ENCODE measurements at places on chromosomes 13 and 19.

GRCh38 chr19:13401388-13401787, 104.9 kb downstream of the CACNA1A start:
- no peak for DNase-seq

DNA sequence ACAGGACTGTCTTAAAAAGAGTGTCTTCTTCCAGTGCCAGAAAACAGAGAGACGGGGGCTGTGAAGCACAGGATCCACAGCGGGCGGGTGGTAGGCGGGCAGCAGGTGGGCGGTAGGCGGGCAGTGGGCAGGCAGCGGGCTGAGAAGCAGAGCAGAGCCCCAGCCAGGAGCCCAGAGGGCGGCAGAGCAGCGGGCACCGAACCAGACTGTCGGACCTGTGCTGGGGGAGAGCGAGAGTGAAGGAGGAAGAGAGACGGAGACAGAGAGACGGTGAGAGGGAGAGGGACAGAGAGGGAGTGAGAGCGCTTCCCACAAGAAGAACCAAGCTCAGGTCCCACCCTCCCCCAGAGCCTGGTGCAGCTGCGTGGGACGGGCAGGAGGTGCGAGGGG, 30.3 kb downstream of the RASA3 start:
- DNase-seq = no peak

- no peak for DNase-seq
These were observed 2.4 kb upstream of the ARGLU1 start for GRCh38 chr13:106570299-106570852.

- no peak for DNase-seq
These were observed 24.6 kb downstream of the CHST8 start for GRCh38 chr19:33646306-33646705.

DNA sequence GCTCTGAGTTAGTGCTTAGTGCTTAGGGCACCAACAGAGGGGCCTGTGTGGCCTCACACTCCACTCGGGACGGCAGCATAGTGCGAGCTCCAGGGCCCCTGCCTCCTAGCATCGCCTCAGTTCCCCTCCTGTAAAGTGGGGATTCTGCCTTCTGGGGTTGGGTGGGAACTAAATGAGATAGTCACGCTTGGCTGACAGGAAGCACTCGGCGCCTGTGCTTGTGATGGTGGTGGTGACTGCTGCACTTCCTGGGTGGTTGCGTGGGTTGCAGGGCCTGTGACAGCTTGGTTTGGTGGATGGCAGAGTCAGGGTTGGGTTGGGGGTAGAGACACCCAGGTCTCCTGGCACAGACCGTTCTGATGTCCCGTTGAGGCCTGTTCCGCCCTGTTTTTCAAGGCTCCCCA, 7.7 kb downstream of the PLEKHF1 start:
- no peak for DNase-seq

- no peak for DNase-seq
These were observed 2.7 kb upstream of the GNA15 start for GRCh38 chr19:3132971-3133792.

GRCh38 chr19:48487948-48488347, 18.8 kb downstream of the CYTH2 start:
- no peak for DNase-seq

GRCh38 chr13:113917096-113917495, 53.2 kb upstream of the GAS6 start:
- no peak for DNase-seq

DNA sequence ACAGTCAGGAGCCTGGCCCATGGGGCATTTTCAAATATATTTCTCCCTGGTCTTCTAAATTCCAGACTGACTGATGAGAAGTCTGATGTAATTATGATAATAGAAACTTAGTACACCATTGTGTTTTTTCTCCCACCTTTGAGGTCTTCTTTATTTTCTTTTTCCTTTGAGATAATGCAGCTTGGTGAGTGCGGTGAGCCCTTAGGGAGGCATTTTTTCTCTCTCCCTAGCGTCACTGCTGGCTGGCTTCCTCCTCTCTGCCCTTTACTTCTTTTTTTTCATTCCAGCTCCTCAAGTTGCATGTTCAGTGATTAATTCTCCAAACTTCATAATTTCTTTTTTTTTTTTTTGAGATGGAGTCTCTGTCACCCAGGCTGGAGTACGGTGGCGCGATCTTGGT, 12.8 kb upstream of the CDC42EP5 start:
- DNase-seq = no peak

GRCh38 chr19:33332248-33332647, 29.9 kb upstream of the CEBPA start:
- DNase-seq = no peak

DNA sequence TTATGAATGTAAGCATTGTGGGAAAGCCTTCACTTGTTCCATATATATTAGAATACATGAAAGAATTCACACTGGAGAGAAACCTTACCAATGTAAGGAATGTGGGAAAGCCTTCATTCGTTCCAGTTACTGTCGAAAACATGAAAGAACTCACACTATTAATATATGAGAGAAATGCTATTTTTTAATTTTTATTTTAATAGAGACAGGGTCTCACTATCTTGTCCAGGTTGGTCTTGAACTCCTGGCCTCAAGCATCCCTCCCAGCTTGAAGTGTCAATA, 7.0 kb upstream of the ZNF440 start:
- no peak for DNase-seq

DNA sequence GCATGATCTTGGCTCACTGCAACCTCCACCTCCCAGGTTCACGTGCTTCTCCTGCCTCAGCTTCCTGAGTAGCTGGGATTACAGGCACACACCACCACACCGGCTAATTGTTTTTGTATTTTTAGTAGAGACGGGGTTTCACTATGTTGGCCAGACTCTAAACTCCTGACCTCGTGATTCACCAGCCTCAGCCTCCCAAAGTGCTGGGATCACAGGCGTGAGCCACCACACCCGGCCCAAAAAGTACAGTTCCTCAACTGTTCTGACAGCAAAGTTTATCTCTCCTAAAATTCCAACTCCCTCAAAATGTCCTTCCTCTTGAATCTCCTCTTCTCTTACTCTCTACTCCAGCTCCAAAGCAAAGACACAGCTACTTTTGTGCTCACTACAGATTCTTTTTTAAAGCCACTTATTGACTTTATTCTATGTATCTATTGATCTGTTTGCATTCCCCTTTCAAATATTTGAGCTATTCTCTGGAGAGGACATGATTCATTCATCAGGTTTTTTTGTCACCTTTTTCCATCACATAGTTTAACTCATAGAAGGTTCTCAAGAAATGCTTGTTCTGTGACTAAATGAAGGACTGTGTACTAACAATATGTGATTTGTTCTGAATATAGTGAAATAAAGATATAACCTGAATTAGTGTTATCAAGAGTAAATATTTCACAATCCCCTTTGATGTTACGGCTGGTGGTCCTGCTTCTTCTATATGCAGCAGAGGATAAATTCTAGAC, 142.2 kb downstream of the TBC1D4 start:
- DNase-seq = no peak

- DNase-seq = no peak
These were observed 467.3 kb downstream of the TSHZ3 start for GRCh38 chr19:30881930-30882329.

DNA sequence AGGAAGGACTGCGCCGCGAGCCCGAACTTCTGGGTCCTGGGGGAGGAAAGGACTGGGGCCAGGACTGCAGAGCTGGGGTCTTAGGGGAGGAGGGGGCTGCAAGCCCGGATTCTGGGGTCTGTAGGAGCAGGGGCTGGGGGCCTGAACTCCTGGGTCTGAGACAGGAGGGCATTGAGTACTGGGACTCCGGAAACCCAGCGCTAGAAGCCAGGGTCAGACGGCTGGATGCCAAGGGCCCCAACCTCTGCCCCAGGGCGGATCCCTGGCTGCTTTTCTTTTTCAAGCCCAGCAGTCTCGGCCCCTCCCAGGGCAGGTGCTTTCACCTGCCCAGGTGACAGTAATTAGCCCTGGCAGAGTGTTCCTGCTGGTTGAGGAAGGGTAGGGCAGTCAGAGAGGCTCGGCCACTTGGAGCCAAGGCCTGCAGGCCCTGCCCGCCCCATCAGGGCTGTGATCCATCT, 2.3 kb downstream of the MYH14 start:
- DNase-seq = no peak

GRCh38 chr13:26813980-26814348, 53.4 kb upstream of the GPR12 start:
- no peak for DNase-seq

DNA sequence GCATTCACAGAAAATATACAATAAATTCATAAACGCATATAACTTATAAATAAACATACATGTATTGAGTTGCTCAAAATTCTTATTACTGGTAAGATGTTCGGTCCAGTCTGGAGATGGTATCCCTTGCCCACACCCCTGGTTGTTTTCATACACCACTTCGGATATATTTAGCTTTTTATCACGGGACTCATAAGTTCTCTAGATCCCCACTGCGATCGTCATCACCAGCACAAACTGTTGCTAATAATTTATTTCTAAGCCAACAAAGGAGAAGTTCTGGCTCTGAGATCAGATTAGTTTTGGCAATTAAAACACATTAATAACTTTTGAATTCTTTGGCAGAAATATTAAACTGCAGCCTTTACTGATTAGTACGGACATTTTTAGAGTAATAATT, 23.0 kb upstream of the SGCG start:
- no peak for DNase-seq

GRCh38 chr13:60112771-60113170, 51.0 kb downstream of the DIAPH3 start:
- DNase-seq = no peak

DNA sequence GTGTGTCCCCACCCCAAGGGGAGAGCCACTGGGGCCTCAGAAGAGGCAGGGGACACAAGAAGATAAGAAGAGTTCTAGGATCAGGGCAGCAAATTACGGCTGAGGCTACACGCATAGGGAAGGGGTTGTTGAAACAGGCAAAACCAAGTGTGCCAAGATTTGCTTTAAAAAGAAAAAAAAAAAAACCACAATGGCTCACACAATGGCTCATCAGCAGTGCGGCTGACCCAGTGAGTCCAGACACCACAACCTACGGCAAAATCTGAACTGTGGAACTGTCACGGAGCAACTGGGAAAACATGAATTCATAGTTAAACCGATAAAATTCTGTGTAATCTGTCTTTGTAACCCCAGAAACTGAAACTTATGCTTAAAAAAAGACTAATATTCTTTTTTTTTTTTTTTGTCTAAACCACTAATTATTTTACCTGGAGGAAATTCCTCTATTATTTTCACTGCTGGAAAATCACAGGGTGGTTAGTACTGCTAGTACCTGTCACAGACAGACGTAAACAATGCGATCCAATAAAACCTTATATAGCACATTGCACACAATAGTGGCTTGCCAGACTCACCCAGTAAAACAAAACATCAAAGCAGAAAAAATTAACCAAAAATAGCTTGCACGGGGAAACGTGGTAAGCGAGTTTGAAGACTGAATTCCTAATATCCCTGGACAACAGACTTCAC, 325.4 kb upstream of the TSHZ3 start:
- no peak for DNase-seq

- DNase-seq = no peak
These were observed at the start of gene SIGLEC6 for GRCh38 chr19:51531349-51532315. SIGLEC6 (minus strand) TSS chr19:51531670; CDS start chr19:51531648, 22 bp downstream.

DNA sequence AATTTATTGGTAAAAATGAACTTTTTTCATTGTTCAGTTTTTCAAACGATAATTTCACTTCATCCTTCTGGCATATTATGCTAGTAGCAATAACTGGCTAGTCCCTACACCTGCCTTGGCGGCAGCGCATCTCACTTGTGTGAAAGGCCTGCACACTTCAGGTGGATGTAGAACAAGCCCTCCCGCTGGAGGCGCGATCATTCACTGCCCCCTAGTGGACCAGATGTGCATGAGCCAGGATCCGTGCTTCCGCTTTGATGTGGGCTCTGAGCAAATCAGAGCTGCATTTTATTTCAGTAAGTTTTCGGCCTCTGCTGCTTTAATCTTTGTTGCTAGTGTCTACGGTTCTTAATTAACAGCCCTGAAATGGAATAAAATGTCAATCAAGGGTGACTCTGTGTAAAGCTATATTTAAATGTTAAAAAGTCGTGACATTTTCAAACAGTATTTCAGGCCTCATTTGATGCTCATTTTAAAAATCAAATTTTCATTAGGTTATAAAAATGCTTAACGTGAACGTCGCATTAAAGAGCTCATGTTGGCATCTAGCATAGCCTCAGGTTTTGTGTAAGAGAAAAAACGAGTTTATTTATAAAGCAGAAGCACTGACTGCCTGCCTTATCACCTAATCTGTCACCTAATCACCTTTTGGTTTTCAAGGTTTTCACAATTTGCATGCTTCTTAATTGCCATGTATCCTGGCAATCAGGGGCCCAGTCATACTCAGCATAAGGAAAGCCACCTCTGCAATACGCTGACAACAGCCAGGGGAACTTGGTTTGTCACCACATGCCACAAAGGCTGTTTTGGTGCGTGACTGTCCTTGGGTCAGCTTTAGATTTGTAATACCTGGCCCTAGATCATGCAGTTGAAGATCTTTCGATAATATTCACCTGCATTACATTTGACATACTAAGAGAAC, 112.2 kb downstream of the TEX26 start:
- DNase-seq = no peak

DNA sequence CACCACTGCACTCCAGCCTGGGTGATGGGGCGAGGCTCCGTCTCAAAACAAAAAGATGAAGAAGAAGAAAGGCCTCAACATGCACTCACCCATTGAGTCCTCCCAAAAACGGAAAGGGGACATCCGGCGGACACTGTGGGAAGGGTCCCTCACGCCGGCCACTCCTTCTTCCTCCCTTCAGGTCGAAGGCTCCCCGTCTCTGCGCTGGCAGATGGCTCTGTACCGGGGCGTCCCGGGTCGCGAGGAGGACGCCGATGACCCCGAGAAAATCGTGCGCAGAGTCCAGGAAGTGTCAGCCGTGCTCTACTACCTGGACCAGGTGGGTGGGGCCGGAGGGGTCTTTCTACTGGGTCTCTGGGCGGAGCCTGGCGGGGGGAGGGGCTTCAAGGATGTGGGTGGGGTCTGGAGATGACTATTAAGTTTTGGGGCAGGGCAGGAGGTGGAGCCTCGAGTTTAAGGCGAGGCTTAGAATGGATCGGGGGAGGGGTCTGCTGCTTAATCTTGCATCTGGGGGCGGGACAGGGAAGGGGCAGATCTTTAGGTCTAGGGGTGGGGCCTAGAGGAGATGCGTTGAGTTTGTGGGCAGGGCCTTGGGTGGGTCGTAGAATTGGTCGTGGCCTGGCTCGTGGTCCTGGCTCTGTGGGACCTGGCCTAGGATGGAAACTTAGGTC, 90.2 kb downstream of the MAP4K1 start:
- no peak for DNase-seq

DNA sequence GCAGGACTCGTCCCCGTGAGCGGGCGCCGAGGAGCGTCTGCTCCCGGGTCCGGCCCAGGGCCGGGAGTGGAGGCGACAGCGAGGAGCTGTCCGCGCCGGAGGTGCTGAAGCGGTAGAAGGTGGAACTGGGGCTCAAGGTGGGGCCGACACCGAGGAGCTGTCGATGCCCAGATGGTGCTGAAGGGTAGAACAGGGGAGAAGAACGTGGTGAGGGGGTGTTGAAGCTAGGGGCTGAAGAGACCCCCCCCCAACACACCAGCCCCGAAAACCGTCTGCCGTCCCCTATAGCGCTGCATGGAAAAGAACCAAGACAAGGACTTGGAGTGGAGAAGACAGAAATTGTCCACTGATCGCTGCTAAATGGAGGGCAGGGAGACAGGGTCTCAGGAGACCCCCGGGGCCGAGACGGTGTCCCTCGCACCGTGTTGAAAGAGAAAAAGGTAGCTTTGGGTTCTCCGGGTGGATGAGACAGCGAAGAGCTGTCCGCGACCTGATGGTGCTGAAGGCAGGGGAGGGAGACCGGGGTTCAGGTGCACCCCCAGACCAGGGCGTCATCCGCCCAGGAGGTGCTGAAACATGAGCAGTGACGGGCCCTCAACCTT, 7.1 kb upstream of the PDE4C start:
- no peak for DNase-seq

GRCh38 chr13:20428666-20429644, 96.7 kb downstream of the CRYL1 start:
- no peak for DNase-seq

- no peak for DNase-seq
These were observed 28.5 kb downstream of the GARRE1 start for GRCh38 chr19:34282611-34283519.

Data from cortex of kidney (tissue), 1 donor.